Fibroblast of the conjunctiva (primary cell): ENCODE measurements at places on chromosomes 5 and 9.

DNA sequence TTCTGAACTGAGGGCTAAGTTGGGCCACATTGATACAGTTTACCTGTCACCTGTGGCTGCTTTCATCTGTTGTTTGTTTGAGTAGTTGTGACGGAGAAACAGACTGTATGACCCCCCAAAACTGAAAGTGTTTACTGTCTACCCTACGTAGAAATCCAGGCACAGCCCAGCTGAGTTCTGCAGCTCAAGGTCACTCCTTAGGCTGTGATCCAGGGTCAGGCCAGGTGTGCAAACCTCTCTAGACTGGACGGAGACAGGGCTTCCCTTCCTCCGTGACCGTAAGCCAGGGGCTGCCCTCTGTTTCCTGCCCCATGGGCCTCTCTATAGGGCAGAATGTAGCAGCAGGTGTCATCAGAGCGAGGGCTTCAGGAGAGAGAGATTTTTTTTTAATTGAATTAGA, 207.9 kb upstream of the OTULINL start:
- DNase-seq, result no peak

- no peak for DNase-seq
Observed at GRCh38 chr9:115088860-115089259, 29.1 kb downstream of the TNC start.

DNA sequence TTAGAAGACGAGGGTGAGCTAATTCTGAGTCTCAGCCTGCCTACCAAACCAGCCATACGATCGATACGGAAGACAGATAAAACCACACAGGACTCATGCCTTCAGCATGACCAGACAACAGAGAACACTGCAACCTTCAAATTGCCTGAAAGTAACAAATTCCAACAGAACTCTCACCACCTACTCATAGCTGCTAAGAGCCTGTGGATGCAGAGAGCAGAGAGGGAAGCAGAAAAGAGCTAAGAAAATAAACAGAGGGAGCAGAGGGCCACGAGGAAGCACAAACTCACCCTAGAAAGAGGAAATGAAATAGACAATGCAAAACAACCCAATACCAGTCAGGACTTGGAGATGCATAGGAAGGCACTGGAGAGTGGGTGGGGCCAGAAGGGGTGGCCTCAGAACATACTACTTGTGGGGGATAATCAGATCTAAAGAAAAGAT, 86.7 kb upstream of the TAS2R1 start:
- DNase-seq, result no peak

DNA sequence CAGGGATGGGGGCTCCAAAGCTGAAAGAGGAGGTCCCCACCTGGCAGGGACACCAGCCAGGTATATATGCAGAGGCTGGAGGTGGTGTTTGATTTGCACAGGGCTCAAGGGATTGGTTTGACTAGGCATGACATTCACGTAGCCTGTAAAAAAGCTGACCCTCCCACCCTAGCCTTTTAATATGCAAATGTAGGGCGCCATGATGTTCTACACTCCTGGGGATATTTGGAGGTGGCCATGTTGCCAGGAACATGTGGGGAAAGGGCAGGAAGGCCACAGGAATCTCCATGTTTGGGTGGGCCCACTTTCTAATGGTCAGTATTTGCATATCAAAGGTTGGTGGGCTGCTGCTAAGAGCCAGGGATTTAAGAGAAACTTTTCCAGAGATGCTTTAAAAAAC, 12.0 kb upstream of the THG1L start:
- no peak for DNase-seq

GRCh38 chr9:22052376-22052945, 43.4 kb upstream of the CDKN2B start:
- DNase-seq, result peak; percentile 80

- DNase-seq, result no peak
Observed at GRCh38 chr5:102866237-102866600, 111.1 kb downstream of the PAM start.

DNA sequence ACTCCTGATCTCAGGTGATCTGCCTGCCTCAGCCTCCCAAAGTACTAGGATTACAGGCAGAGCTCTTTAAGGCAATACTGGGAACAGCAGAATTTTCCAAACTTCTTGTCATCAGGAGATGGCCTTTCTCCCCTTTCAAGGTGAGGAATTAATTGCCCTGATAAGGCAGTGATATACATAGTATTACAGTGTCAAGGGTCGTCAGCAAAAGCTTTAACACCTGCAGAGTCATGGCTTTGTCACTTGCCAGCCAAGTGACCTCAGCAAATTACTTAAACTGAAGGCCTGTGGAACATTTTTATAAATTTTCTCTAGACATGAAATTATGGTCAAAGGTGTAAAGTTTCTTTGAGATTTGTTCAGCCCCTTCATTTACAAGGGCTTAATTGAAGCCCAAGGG, 59.5 kb downstream of the FBXO38 start:
- no peak for DNase-seq

GRCh38 chr9:105173826-105174225, 70.6 kb upstream of the SLC44A1 start:
- DNase-seq, result no peak

- no peak for DNase-seq
Observed at GRCh38 chr5:151106043-151106442, 25.2 kb upstream of the TNIP1 start.

DNA sequence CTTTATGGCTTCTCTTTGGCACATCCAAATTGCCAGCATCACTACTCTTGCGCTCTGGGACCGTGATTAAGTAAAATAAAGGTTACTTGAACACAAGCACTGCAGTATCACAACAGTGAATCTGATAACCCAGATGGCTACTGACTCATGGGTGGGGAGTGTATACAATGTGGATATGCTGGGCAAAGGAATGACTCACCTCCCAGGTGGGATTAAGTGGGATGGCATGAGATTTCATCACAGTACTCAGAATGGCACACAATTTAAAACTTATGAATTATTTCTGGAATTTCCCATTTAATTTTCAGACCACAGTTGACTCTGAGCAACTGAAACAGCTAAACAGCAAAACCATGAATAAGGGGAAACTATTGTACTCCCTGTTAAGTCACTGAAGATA, 4.3 kb downstream of the GFM2 start:
- peak; percentile 45 for DNase-seq

DNA sequence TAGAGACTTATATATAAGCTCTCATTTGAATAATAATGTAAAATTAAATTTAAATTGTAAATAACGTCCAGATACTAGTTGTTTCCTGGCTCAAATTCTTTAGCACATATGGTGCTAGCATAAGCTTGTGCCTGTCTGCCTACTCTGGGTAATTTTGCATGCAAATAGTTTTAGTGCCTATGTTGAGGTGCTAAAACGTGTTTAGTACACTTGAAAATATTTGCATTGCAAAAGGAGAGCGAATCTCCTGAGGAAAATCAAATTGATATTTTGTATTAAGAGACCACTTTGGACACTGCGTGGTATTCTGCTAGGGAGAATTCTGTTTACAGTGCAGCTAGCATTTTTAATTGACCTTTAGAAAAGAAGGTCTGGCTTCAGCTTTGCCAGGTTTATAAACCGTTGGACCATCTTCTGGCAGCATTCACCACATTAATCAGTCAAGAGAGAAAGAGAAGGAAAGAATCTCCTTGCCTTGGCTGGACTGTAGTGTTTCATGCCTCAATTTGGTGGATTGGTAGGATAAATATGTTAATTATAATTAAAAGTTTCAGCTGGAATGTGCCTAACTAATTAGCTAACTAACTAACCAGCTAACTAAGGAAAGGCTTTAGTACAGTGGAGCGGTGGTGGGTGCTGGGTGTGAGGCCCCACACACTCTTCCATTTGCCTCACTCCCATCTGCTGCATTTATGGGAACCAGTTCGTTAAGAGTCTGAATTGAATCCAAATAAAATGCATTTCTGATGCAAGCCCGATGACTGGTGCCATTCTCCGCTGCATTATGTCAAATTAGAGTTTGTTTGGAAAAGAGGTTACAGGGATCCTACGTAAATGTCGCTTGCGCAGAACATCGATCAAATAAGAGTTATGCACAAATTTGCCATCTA, 150.1 kb upstream of the MPDZ start:
- DNase-seq, result no peak

DNA sequence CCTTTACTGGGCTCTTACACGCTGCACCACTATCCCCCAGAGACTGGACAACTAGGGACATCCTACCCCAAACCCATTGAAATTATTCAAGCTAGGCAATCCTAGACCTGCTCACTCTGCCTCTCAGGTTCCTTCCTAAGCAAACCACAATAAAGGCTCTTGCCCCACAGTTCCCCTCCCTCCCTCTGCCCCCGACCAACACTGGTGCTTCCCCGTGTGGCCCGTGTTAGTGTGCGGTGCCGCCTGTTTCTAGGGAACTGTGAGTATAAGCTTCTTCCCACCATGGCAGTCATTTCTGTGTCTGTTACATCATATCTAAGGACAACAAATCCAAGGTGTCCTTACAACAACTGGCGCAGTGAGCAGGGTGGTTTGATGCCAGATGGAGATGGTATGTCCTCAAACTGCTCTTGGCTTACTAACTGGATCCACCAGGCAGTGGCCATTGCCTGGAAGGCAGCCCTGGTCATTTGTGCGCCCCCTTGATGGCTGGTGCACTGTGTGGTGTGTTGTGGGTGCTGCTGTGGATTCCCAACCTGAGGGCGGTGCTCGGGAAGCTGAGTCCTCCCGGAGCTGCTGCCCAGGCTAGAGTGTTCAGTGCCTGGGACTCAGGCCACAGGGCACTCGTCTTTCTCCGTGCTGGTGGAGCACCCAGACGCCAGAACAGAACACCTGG, 8.4 kb upstream of the MXD3 start:
- DNase-seq, result no peak

- DNase-seq, result no peak
Observed at GRCh38 chr5:4520559-4520958, 619.6 kb upstream of the ADAMTS16 start.

GRCh38 chr5:157558041-157558595, 17.5 kb downstream of the ADAM19 start:
- DNase-seq, result peak; percentile 51

GRCh38 chr9:92187390-92187789, 72.2 kb upstream of the SPTLC1 start:
- DNase-seq, result no peak

DNA sequence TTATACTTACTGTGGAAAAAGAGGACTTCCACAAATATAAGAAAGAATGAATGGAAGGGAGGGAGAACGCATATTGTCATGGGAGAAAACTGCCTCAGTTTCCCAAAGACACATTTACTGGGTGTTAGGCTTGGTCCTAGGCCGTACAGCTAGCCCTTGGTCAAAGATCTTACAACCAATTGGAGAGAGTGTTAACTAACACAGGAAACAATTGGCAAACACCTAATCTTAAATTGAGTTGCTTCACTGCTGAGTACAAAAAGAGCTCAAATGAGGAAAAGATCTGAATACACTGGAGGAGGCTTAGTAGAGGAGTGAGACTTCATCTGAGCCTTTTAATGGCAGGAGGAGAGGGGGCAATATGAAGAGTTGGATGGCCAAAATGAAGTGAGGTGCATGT, 161.7 kb downstream of the GLIS3 start:
- no peak for DNase-seq

DNA sequence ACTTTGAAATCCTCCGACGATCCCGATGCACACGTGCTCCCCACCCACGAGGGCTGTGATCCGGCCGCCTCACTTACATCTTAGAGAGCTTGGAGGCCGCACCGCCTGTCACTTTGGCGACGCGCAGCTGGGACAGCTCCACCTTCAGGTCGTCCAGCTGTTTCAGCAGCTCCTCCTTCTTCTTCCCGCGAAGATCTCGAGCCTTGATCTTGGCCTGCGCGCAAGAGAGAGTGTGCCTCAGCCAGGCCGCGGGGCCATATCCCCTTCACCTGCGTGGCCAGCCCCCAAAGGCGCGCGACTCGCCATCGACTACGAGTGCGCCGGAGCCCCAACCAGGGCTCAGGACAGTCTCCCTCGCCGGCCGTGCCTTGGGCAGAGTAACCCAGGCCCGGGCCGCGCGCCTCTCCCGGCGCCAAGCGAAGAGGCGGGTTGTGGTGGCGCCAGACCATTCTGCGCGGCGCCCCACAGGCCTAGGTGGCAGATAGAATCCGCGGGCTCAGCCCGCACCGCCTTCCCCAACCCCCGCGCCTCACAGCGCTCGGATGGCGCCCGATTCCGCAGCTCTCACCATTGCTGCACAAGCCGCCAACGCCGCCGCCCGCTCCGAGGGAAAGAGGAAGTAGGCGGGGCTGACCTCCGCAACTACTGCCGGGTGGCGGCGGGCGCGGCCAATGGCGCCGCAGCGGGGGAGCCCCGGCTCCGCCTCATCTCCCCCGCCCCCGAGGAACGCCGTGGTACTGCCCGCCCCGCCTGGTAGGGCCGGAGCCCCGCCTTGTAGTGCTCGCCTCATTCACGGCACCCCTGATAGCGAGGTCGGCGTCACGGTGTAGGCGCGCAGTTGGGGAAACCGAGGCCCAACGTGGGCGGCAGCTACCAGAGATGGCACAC, at the start of the genes ARPC5L and RPL35:
ARPC5L (plus strand) TSS at position 789 of the 888 bp plus-strand sequence. CDS start 7,161 bp downstream, outside the sequence.
RPL35 (minus strand) TSS at position 616 of the 888 bp plus-strand sequence; CDS start at position 571, 45 bp downstream.
- DNase-seq, result peak; percentile 80

DNA sequence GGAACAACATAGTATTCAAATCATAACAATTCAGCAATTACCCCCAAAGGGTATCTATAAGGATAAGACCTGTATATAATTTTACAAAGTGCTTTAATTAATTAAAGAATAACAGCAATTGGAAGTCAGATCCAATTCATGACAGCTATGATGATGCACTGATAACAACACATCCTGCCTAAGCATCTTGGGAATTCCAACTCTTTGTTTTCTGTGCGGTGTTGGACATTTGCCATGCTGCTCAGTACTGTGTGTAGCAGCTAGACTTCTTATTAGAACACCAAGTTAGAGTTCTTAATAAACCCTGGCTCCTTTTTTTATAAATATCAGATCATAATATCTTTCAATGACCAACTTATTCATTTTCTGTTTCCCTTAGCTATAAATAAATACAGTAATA, 209.0 kb downstream of the SEC61B start:
- no peak for DNase-seq

DNA sequence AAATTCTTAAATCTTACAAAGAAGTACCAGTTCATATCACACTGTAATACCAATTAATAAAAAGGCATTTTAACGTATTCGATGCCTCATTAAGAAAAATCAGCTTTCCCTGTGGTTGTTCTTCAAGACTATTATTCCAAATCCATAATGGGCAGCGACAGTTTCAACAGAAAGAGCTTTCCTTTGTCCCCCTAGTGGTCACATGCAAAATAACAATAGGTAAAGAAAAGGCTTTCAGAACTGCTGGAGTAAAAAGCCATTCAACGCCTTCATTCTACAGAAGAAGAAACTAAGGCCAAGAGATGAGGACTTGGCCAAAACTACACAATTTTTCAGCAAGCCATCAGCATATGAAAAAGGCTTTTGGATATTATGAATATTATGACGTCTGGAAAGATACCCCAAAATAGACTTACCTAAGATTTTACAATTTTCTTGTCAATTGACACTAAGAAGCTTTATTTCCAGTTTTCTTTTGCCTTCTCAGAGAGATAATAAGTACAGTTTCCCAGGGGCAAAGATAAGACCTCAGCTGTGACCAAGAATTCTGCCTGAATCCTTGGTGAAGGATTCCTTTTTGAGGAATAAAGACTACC, 6.7 kb upstream of the CDH6 start:
- DNase-seq, result peak; percentile 22

DNA sequence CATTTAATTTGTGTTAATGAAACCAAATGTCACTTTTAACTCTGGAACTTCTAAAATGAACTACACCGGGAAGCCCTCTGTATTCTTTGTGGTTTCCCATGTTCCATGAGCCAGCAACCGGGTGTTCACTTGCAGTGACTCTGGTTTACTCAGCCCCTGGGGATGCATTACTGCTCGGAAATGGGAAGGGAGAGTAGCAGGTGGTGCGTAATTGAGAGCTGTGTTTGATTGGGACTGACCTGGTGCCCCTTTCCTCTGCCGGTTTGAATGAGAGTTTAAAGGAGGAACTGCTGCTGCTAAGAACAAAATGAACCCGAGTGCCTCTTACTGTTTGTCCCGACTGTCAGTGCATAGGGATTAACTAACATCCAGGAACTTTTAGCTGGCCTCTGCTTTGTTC, 100.1 kb upstream of the DHFR start:
- DNase-seq, result no peak
